AG04449 (cell line): ENCODE measurements at places on chromosomes 16 and 17.

DNA sequence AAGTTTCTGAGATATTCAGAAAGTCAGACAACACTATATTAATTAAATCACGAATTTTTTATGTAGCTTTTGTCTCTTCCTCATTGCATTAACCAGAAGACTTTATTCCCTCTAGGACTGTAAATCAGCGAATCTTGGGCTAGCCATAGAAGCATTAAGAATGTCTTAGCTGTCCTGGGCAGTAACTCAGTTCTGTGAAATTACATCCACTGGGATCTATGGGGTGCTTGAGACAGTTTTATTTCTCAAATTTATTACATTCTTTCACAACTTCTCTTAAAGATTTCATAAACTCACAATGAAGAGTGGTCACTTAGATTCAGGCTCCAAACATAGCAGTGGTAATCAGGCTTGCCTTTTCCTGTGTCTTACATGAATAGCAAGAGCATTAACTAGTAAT, 1153.4 kb downstream of the CDH8 start:
- no peak for DNase-seq

DNA sequence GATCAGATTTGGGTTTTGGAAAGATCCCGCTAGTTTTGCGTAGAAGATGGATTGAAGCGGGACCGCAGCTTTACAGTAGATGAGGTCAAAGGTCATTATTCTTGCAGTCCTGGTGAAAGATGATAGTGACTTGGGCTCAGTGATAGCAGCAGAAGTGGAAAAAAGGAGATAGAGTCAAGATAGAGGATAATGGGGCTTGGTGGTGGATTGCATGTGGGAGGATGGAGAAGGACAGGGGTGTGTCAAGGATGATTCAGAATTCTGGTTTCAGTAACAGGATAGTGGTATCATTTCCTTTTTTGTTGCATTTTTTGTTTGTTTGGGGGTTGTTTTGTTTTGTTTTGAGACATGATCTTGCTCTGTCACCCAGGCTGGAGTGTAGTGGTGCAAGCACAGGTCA, 28.7 kb downstream of the CHD9NB start:
- DNase-seq, result no peak

DNA sequence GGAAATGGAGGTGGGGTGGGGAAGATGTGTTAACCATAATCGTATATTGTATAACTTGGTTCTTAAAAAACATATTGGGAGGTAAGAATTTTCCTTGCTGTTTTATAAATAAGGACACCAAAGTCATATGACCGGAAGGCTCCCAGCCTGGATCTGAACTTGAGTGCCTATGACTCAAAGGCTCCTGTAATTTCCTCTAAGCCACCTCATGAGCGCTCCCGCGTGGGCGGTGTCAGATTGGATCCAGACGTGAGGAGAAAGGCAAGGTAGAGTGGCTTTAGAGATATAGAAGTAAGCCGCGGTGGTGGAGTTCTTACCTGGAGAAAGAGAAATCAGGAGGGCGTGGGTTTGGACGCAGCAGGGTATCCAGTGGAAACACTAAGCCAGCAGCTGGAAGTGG, 196.2 kb upstream of the NLRP1 start:
- no peak for DNase-seq

GRCh38 chr16:2511128-2511800, 2.5 kb upstream of the ATP6V0C start:
- no peak for DNase-seq

DNA sequence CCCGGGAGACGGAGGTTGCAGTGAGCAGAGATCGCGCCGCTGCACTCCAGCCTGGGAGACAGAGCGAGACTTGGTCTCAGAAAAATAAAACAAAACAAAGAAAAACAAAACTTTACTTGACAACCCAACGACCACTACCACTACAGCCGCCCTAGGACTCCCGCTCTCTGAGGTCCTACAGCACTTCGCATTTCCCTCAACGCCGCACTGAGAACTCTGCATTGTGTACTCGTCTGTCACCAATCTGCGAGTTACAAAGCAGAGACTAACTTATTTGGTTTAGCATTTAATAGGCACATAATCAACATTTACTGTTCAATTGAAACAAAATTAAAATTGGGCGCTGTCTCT, 479 bp upstream of the ZNF207 start:
- DNase-seq, result no peak

- DNase-seq, result no peak
These were observed 632 bp downstream of the CCL15 start for GRCh38 chr17:36000732-36001109.

GRCh38 chr16:23207485-23207884, 24.9 kb downstream of the SCNN1G start:
- DNase-seq, result no peak

- no peak for DNase-seq
These were observed 455 bp downstream of the ATP1B2 start for GRCh38 chr17:7651097-7651664.

GRCh38 chr16:12166271-12166670, 189.7 kb downstream of the SNX29 start:
- no peak for DNase-seq

DNA sequence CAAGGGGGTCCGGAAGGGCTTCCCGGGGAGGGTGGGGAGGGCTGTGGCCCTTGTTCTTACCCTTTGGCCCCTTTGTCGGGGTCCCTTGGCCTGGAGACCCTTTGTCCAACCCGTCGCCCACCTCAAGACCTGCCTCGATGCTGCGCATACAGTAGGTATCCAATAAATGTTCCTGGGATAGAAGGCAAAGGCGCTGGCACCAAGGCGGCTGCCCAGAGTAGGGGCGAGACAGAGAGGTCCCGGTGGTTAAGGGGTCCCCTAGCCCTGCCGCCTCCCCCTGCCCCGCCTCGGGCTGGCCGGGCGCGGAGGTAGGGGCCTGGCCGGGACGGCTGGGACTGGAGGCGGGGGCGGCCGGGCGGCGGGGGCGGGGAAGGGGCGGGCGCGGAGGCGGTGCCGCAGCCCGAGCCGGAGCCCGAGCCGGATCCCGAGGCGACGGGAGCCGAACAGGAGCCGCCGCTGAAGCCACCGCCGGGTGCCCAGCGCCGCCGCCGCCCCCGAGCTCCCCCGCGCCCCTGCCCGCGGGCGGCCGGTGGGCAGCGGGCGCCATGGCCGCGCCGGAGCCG, at the start of gene NHERF2:
TSS of gene NHERF2 (plus strand) at position 442 of the 563 bp plus-strand sequence. CDS start at position 546, 104 bp downstream.
- no peak for DNase-seq

DNA sequence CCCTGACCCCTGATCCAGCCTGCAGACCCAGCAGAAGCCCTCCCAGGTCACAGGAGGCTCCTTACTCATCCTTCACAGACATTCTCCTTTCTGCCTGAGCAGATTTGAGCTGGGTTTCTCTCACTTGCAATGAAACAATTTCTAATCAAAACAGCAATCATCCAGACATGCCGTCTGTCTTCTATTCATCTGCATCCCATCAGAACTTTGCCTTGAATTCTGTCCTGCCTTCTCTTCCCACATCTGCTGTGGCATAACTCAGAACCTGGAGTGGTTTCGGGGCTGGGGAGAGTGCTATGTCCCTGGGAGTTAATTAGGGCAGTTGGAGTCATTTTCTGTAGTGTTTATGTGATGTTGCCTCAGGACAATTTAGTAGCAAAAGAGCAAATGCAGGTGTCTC, 278.6 kb downstream of the CBLN1 start:
- no peak for DNase-seq

GRCh38 chr17:33942414-33942813, 312.7 kb upstream of the CCL2 start:
- no peak for DNase-seq

DNA sequence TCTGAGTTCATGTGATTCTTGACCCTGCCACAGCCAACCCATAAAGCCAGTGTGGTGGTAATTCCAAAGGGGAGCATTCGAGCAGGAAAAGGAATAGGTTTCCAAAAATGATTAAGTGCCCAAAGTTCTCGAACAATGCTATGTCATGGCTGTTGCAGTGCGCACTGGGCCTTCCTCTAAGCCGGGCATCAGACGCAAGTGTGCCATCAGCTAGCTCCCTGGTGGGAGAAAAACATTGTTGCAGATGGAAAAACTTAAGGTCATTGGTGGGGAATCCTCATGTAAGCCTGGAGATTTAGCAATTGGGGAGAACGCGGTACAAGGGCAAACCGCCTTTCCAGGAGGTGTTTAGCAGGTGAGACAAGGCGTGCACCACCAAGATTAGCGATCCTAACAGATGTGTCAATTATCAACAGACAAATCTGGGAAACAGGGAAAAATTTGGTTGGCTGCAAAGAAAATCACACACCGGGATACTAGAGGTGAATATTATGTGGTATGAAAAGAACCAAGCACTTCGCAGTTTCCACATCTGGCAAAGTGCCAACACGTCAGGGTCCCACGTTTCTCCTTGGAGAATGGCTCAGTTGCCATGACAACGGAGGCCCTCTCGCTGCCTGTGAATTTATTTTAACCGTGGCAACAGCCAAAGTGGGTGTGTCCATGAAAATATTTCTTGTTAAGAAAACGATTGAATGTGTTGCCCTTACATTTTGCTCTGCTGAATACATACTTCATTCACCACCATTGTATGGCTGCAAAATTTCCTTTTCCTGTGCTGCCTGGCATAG, 118.5 kb upstream of the CACNG5 start:
- DNase-seq, result no peak

DNA sequence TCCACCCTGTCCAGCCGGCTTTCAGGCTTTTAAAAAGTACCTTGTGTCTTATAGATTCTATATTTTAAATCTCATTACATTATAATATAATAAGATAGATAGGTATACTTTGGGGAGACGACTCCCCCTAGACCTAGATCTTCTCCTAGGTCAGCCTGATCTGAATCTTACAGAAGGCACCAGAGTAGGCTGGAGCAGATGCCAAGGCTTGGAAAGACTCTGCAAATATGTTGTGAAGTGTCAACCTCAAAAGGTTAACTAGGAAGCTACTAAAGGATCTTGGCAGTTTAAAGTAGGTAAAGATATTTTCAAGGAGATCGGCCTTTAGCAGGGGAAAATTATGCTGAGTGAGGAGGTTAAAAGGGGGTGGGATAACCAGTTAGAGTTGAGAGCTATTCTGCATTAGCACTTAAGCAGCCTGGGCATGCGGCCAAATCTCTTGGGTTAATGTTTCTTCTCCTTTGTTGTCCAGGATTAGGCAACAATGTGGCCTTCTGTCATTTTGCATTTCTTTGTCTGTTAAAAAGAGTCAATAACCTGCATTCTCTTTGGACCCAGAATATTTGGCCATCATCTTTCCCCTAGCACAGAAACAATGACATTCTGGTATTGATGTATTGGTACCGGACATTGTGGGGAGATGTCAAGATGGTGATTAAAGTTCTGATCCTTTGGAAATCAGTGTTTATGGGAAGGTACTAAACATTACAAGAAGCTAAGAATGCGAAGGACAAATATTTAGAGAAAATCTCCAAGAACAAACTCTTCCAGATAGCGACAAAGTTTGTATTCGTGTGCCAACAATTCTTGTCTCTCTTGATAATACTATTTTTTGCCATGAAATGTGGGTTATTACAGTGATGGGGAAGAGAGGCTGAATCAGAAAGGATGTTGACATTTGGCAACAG, 51.2 kb upstream of the DHX40 start:
- DNase-seq, result no peak

GRCh38 chr17:77790143-77790829, 168.2 kb upstream of the TNRC6C start:
- no peak for DNase-seq

DNA sequence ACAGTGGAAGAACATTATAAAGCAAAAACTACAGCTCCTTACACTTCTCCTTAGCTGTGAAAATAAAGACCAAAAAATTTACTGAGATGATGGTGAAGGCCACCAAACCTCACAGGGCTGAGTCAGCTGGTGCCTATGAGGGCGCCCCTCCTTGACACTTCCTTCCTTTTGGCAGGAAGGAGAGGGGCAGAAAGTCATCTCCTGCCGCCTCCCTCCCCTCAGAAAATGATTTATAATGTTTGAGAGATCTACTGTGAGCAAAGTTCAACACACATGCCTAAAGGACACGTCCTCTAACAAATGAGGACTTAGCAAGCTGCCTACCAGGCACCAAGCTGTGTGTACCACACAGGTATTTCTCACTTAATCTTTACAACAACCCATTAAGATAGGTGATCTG, 245.7 kb downstream of the PRKCA start:
- DNase-seq, result no peak

GRCh38 chr17:75407655-75408352, 2.3 kb upstream of the GRB2 start:
- no peak for DNase-seq

DNA sequence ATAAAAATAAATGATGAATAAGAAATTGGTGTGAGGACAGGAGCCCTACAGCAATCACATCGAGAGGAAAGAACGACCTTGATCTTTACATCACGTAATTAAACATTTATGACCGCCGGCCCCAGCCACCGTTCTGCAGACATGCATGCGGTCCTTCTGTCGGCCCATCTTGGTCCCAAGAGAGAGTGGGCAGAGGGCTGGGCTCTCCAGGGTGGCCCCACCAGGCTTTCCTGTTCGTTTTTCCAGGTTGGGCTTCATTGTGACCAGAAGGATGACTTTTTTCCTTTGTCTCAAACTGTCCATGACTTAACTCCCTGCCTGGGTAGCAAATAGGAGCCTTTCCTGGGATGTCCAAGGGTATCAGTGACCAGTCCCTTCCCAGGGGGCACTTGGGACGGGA, 3.3 kb upstream of the CRISPLD2 start:
- DNase-seq, result no peak

- DNase-seq, result no peak
These were observed 1.6 kb downstream of the MPO start for GRCh38 chr17:58279016-58279711.

DNA sequence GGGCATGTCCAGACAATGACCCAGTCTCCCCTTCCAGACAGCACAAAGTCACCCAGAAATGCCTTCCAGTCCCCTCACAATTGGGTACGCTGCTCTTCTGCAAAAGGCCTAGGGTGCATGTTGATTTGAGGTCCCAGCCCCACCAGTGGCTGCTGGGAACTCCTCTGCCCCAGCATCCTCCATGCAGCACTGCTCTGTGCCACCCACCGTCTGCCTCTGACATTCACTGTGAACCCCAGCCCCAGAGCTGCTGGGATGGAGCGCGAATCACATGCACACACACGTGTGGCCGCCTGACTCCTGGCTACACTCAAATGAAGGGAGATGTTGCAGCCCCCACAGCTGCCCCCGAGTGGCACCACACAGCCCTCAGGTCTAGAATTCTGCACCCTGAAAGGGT, 1.2 kb upstream of the C17orf113 start:
- DNase-seq, result no peak

GRCh38 chr16:62545039-62545438, 508.8 kb upstream of the CDH8 start:
- no peak for DNase-seq

DNA sequence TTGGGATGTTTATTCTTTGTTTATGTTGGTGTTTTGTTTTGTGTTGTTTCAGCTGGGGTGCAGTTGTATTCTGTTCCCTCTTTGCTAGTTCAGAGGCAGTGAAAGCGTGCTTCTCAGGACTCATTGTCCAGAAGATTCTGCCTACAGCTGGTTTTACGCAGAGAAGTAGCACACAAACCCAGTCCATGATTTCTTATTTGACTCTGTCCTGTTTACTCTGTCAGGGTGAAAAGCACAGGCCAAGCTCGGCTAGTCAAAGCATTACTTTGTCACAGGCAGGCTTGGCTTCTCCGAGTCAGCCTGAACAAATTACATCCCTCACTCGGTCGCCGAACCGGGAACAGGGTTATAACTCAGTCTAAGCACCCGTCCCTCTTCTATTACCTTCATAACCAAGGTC, 435.0 kb downstream of the MAF start:
- no peak for DNase-seq

GRCh38 chr17:880443-881269, 98.5 kb downstream of the MRM3 start:
- no peak for DNase-seq

- no peak for DNase-seq
These were observed 57.8 kb upstream of the CIBAR2 start for GRCh38 chr16:85170066-85170491.

GRCh38 chr16:78552716-78553115, 453.3 kb downstream of the WWOX start:
- DNase-seq, result no peak
